ENCODE measurements at places on chromosomes 6 and 20.

GRCh38 chr6:102980951-102981350 lies 1587.4 kb downstream of the GRIK2 start:
- DNase-seq = no peak

DNA sequence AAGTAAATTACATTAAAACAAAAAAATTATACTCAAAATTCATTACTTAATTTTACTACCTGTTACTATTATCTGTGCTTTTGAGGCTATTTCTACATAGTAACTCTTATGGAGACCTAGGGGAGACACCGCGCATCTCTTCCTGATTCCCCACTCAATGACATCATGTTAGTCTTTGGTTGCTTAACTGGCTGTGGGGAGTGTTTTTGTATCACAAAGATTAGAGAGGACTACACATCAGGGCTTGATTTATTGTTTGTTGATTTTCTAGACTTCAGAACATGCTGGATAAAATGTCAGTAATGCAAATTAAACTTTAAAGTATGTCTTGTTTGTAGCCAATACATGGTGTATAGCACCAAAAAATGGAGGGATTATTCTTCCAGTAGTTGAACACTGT lies 26.0 kb downstream of the SLC2A10 start:
- no peak for DNase-seq

GRCh38 chr20:58194175-58194791 lies 34.2 kb downstream of the ANKRD60 start:
- no peak for DNase-seq

GRCh38 chr20:10639077-10639736 lies 34.6 kb downstream of the JAG1 start:
- DNase-seq = no peak
